ENCODE measurements at places on chromosomes 2 and 18.

- peak; percentile 66 for DNase-seq
Measured at GRCh38 chr2:27705851-27706622, 42.3 kb downstream of the SLC4A1AP start.

DNA sequence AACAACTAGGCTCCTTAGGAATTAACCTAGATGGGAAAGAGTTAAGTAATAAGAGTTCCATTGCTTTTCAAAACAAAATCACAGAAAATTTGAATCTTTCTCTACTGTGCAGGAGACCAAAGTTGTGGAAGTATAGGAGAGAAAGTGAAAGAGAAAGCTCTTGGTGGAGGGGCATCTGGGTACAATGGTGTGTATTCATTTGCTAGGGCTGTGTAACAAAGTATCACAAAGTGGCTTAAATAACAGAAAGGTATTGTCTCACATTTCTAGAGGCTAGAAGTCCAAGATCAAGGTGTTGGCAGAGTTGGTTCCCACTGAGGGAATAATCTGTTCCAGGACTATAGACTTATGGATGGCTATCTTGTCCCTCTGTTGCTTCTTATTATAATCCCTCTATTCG lies 50.5 kb upstream of the GORASP2 start:
- no peak for DNase-seq

- peak; percentile 82 for DNase-seq
Measured at GRCh38 chr2:231364961-231365810, 30.3 kb upstream of the B3GNT7 start.

DNA sequence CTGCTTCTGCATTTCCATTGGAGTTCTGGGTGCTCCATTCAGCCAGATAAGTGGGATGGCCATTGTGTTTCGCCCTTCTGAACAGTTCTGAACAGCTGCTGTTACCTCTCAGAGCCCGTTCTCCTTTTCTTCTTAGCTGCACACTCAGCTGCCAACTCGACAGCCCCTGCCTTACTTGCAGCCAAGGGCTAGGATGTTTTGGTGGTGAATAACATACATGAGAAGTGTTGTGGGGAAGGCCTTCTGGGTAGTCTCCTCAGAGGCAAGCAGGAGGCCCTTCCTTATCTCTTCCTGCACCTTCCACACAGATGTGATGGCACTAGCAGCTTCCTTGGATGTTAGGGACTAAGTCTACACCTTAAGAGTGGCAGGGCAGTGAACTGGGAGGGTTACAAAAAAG lies 138.4 kb upstream of the NOSTRIN start:
- no peak for DNase-seq

DNA sequence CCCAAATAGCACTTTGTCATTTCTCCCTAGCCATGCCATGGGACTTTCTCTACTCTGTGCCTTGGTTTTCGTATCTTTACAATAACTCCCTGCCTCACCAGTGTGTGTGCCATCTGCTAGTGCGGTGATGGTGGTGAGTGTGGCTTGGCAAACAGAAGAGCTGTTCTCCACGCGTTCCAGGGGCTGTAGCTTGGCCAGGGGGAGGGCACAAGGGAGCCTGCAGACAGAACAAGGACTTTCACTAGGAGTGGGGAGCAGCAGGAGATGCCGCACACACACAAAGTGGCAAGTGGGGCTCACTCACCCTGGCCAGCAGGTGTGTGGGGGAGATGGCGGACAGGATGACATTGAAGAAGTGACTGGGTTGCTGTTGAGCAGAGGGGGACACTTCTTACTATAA lies 196.9 kb downstream of the HAUS1 start:
- DNase-seq: peak; percentile 64

GRCh38 chr18:5582076-5582475 lies 38.3 kb upstream of the EPB41L3 start:
- no peak for DNase-seq

GRCh38 chr2:70371753-70372152 lies 69.9 kb upstream of the FAM136A start:
- no peak for DNase-seq

DNA sequence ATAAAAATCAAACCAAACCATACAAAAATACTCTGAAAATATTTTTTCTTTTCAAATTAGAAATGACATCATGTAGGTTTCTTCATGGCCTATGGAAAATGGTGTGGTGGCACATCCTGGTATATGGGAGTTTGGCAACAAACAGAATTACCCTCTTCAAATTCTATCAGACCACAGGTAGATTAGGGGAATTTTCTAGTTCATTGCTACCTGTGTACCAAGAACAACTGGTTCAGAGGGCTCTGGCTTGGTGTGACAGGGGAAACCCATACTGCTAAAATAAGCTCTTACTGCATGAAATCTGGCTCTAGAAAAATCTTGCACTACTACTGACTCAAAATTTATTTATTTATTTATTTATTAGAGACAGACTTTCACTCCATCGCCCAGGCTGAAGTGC lies 63.4 kb upstream of the PELI1 start:
- no peak for DNase-seq

DNA sequence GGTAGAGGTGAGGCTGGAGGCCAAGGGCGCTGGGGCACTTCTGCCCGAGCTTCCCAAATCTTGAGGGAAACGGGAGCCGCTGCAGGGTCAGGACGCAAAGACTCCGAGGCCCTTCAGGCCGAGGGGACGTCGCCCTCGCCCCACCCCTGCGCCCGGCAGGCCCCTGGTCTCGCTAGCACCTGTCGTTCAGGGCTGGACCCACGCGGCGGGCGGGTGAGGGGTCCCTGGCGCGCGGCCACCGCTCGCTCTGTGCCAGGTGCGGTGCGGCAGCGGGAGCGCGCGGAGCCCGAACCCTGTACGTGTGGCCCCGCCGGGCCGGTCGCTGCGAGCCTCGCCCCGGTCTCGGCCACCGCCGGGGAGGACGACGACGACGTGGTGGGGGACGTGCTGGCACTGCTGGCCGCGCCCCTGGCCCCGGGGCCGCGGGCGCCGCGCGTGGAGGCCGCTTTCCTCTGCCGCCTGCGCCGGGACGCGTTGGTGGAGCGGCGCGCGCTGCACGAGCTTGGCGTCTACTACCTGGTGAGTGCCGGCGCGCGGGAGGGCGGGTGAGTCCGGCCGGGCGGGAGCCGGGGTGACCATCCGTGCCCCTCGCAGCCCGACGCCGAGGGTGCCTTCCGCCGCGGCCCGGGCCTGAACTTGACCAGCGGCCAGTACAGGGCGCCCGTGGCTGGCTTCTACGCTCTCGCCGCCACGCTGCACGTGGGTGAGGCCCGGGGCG lies 4.9 kb downstream of the ERFE start:
- peak; percentile 54 for DNase-seq

DNA sequence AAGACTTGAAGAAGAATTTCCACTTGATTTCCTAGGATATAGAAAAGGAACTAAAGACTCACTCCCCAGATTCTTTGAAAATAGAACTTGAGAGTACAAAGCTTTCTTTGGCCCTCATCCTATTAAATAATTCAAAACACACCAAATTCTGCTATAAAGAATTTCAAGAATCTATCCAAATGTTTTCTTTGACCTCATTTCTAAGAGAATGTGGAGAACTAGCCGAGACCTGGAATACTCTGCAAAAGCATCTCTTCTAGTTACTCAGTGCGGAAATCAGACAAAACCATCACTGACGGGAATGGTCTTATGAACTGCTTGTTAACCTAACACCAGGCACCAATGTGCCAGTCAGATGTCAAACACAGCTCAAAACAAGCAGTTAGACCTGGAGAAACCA lies 44.2 kb upstream of the ARL5A start:
- DNase-seq: no peak

Measured in NCI-H146 (cell line).